Neural crest cell (in vitro differentiated cells): ENCODE measurements at places on chromosomes 2 and 18.
A peak's percentile ranks its signal among the peaks of the same experiment; 100 is the strongest.

GRCh38 chr18:11020877-11021414 is 128.4 kb downstream of the PIEZO2 start:
- no peak for DNase-seq
- H3K27ac ChIP-seq = no peak overlapping the region
- peaks cover 2% of the 10 kb centered on the region for H3K36me3 ChIP-seq
- peaks cover 35% of the 10 kb centered on the region for H3K4me1 ChIP-seq
- H3K27me3 ChIP-seq = no peaks in the 10 kb centered on the region

GRCh38 chr2:128554151-128554769 is 235.6 kb upstream of the HS6ST1 start:
- no peaks in the 10 kb centered on the region for H3K36me3 ChIP-seq
- no peak for DNase-seq
- H3K27ac ChIP-seq = peak overlapping the region; percentile 59
- H3K27me3 ChIP-seq = peaks cover 2% of the 10 kb centered on the region
- peaks cover 44% of the 10 kb centered on the region for H3K4me1 ChIP-seq

DNA sequence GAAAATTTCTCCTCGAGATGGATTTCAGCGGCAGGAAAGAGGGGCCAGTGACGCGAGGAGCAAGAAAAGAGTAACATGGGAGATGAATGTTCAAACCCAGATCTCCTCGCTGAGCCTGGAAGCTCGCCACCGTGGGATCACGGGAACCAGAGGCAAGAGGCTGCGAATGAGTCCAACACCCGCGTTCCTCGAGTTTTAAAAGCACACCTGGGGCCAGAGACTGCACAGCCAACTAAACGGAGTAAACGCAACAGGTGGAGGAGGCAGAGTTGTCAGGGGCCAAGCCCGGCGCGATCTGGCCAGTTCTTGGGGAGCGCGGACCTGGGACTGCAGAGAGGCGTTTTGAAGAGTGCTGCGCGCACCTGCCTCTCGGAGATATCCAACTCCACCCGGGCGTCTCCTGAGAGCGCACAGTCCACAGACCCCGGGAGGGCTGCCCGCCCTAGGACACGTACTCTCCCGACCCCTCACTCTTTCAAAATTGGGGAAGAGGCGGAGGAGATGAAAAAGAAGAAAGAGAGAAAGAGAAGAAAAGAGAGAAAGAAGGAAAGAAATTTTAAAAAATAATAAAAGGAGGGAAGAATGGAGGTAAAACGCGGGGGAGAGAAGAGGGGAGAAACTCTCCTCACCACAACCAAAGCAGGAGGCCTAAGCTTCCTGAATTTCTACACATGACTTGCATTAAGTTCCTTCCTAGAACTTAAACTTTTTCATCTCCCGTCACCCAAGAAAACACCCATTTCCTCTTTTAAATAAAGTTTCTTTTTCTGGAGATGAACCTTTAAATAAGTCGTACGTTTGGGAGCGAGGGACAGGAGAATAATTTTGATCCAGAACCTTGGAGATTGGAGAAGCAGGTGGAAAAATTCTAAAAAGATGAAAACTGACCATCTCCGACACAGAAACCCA is 5.3 kb upstream of the PAX3 start:
- H3K27ac ChIP-seq = no peak overlapping the region
- no peak for DNase-seq
- H3K4me1 ChIP-seq = peaks cover 72% of the 10 kb centered on the region
- no peaks in the 10 kb centered on the region for H3K36me3 ChIP-seq

- no peak overlapping the region for H3K27ac ChIP-seq
- H3K27me3 ChIP-seq = peaks cover 3% of the 10 kb centered on the region
- no peak overlapping the region for H3K4me3 ChIP-seq
- H3K36me3 ChIP-seq = peaks cover 5% of the 10 kb centered on the region
Observed at GRCh38 chr18:1499265-1499664, 594.6 kb downstream of the ADCYAP1 start.

GRCh38 chr2:70946832-70947442 is 11.2 kb downstream of the ATP6V1B1 start:
- peaks cover 31% of the 10 kb centered on the region for H3K27me3 ChIP-seq
- H3K27ac ChIP-seq = no peak overlapping the region
- peak; percentile 75 for DNase-seq
- no peaks in the 10 kb centered on the region for H3K36me3 ChIP-seq

DNA sequence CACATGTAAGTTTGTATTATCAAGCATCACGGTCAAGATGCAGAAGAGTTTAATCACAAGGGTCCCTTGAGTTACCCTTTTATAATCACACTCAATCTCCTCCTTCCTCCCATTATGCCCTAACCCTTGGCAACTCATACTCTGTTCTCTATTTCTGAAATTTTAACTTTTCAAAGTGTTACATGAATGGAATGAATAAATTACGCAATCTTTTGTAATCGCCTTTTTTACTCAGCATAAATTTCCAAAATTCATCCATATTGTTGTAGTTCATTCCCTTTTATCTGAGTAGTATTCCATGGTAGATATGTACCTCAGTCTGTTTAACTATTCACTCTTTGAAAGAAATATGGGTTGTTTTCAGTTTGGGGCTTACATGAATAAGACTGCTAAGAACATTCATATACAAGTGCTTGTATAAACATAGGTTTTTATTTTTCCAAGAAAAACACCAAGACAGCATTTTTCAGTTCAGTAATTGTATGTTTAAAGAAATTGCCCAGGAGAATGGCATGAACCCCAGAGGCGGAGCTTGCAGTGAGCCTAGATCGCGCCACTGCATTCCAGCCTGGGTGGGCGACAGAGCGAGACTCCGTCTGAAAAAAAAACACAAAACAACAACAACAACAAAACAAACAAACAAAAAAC is 430.9 kb upstream of the KCNH7 start:
- H3K4me1 ChIP-seq = no peaks in the 10 kb centered on the region
- no peak overlapping the region for H3K4me3 ChIP-seq
- no peak overlapping the region for H3K27ac ChIP-seq

DNA sequence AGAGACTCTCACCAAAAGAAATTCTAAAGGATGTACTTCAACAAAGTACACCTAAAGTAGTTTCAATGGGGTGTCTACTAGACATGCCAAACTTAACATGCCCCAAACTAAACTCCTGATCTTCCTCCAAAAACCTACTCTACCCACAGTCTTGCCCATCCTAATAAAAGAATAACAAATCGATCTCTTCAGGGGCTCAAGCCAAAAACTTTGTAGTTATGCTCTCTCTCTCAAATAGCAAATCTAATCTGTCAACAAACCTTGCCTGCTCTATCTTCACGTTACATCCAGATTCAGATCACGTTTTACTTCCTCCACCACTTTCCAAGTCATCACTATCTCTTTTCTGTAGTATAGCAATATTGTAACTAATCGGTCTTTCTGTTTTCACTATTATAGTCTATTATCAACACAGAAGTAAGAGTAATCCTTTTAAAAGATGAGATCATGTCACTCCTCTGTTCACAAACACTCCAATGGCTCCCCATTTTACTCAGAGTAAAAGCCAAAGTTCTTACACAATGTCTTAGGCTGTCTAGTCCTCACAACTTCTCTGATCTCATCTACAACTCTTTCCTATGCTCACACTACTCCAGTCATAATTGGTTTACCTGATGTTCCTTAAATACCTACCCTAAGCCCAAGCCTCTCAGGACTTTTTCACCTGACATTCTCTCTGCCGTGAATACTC is 79.9 kb downstream of the THADA start:
- peaks cover 3% of the 10 kb centered on the region for H3K36me3 ChIP-seq
- H3K4me1 ChIP-seq = no peaks in the 10 kb centered on the region
- DNase-seq = no peak
- H3K27ac ChIP-seq = no peak overlapping the region
- H3K27me3 ChIP-seq = no peaks in the 10 kb centered on the region

- H3K4me3 ChIP-seq = no peak within 1 kb of the TSS
- H3K27me3 ChIP-seq = no peaks in the 10 kb centered on the region
- DNase-seq = no peak
- H3K36me3 ChIP-seq = peaks cover 6% of the 10 kb centered on the region
Observed at GRCh38 chr2:182426918-182427240, at the start of gene PDE1A. Gene PDE1A, minus strand, starts transcription at chr2:182427036.

DNA sequence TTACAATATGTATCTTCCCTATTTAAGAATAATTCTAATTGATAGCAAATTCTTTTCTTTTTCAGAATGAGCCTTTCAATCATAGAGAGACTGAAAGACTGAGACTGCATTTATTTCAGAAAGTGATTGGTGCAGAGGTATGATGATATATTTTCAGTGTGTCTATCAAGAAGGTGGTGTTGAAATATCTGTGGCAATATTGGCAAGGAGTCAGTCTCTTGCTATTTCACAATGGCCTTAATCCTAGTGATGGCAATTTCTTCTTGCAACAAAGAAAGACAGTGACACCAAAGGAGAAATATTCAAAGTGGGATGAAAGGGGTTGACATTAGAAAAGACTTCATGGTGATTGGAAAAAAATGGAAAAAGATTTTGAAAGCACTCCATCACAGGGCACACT is 21.7 kb upstream of the ZBTB14 start:
- H3K4me3 ChIP-seq = no peak overlapping the region
- no peak overlapping the region for H3K27ac ChIP-seq
- peaks cover 3% of the 10 kb centered on the region for H3K27me3 ChIP-seq

GRCh38 chr2:195026261-195026660 is 630.8 kb upstream of the SLC39A10 start:
- H3K36me3 ChIP-seq = no peaks in the 10 kb centered on the region
- no peaks in the 10 kb centered on the region for H3K4me1 ChIP-seq
- H3K4me3 ChIP-seq = no peak overlapping the region
- no peaks in the 10 kb centered on the region for H3K27me3 ChIP-seq
- DNase-seq = no peak

DNA sequence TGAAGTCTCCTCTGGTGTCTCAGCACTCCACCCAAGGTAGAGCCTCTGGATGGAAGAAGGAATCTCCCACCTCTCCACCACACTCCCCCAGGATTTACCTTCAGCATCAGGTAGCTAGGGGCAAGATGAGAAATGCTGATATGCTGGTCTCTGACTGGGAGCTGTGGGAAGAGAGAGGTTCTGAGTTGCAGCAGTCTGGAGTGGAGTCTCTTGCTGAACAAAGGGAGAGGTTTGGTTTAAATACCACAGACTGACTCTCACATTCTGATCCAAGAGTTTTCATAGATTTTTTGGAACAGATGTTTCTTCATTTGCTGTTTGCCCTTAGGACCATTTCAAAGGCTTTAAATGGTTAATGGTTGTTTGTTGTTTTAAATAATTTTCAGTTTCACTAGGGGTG is 1.1 kb upstream of the CFLAR start:
- peak overlapping the region; percentile 64 for H3K4me3 ChIP-seq
- no peaks in the 10 kb centered on the region for H3K36me3 ChIP-seq
- H3K27me3 ChIP-seq = no peaks in the 10 kb centered on the region
- H3K27ac ChIP-seq = no peak overlapping the region

- peaks cover 6% of the 10 kb centered on the region for H3K4me1 ChIP-seq
- no peak overlapping the region for H3K4me3 ChIP-seq
- DNase-seq = no peak
- H3K36me3 ChIP-seq = no peaks in the 10 kb centered on the region
- no peak overlapping the region for H3K27ac ChIP-seq
Observed at GRCh38 chr2:65939687-65940086, 495.2 kb upstream of the MEIS1 start.

- no peak overlapping the region for H3K4me3 ChIP-seq
- no peak for DNase-seq
- H3K4me1 ChIP-seq = peaks cover 44% of the 10 kb centered on the region
- H3K27ac ChIP-seq = no peak overlapping the region
- no peaks in the 10 kb centered on the region for H3K36me3 ChIP-seq
Observed at GRCh38 chr18:11502368-11502767, 107.0 kb upstream of the SLC35G4 start.

DNA sequence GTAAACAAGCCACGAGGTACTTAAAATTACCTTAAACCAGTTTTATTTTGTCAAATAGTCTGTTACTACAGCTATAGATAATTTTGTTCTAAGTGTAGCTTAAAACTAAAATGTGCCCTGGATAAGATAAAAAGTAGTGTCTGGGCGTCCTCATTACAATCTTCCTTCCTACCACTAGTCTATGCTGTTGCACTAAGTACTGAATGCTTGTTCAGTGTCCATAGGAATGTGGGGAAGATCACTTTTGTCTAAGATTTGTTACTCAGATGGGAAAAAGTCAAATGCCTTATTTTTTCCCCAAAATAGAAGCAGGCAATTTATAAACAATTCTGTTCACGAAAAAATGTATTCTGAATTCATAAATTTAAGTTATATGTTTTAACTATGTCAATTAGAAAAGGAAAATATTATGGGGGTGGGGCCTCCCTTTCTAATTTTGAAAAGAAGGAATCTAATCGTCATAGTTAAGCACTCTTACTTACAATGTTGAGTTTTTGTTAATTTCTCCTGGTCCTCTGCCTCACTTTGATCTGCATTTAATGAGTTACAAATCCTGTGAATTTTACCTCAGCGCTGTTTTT is 140.4 kb upstream of the VRK2 start:
- no peaks in the 10 kb centered on the region for H3K27me3 ChIP-seq
- no peak for DNase-seq
- H3K4me1 ChIP-seq = peaks cover 6% of the 10 kb centered on the region
- no peaks in the 10 kb centered on the region for H3K36me3 ChIP-seq

DNA sequence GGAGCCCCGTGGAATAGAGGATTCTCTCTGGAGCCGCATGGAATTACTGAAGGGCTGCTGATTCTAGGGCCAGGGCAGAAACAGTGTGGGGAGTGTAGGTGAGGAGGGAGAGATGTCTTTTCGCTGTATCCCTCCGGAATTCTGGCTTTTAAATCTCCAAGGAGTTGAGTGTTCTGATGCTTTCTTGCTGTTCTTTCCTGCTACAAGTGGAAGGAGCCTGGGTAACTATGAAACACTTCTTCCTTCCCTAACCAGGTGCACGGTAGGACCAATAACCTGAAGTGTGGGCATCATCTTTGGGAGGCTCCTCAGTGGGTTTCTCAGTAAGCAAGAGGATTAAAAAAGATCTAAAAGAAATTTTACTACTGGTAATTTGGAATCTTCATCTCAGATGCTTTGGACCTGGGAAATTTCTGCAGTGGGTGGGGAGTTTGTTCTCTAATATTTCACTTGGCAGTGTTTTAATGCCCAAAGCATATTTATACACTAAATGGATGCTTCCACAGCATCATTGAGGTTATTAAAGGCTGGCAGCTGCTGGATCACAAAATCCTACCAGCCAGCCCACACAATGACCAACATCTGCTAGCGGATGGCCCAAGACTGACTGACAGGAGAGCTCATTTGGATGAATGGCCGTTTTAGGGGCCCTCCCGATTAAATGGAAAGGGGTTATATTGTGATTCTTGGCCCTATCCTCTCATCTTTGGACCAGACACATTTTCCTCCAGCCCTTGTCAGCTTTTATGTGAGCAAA is 2.1 kb downstream of the EML6 start:
- H3K4me3 ChIP-seq = peak overlapping the region; percentile 96
- no peak for DNase-seq
- peaks cover 22% of the 10 kb centered on the region for H3K4me1 ChIP-seq
- peaks cover 47% of the 10 kb centered on the region for H3K27me3 ChIP-seq

DNA sequence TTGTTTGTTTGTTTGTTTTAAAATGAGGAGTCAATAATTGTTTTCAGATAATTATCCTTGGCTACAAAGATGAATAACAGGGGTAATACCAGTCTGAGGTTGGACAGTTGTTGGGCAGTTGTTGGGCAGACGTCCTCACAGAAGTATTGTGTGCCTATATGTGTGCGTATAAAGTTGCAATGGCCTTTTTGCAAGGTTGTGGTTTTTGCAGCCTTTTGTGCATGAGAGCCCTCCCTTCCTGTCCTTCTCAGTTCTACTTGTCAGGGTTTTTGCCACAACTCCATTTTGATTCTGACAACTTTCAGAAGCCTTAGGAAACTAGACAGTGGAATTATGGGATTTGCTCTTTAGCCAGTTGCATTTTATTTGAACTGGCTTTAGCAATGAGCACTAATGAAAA is 6.0 kb upstream of the STK39 start:
- no peak for DNase-seq
- peaks cover 5% of the 10 kb centered on the region for H3K36me3 ChIP-seq
- no peak overlapping the region for H3K27ac ChIP-seq
